Skin of body (tissue), 3 donors: ENCODE measurements at places on chromosomes 7 and 10. TPM values are rescaled to one million over a fixed set of nuclear protein-coding genes. Genes with fewer than 3 reads are reported as not detected.

MSMB gene
- 4.8 TPM for total RNA-seq

CRYGN gene
- total RNA-seq: not detected

IDE gene
- total RNA-seq: 50.8 TPM

OSBPL3 gene
- total RNA-seq: 9.7 TPM

AKR1C4 gene
- not detected for total RNA-seq

CLEC2L gene
- total RNA-seq: 0.99 TPM

PDIA4 gene
- total RNA-seq: 72.3 TPM

GLRX3 gene
- total RNA-seq: 38.0 TPM

GRCh38 chr7:116951366-116952292 is 1.7 kb upstream of the ST7 start:
- no peak for DNase-seq

DNA sequence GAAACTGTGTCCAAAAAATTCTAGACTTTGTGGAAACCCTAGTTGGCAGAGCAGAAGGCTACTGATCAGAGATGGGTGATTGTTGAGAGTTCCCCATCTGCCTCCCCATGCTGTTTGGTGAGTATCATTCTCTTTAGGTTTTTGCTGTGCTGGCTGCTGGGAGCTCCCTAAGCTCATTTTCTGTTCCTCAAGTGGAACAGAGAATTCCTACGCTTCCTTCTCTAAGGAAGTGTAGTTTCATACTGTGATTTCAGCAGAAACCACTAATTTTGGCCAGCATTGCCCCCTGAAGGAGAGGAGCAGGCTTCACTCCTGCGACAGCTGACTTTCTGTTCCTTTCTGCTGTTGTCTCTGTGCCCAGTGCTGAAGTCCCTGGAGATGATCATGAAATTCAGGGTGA is 355.3 kb upstream of the NPVF start:
- no peak for DNase-seq

DNA sequence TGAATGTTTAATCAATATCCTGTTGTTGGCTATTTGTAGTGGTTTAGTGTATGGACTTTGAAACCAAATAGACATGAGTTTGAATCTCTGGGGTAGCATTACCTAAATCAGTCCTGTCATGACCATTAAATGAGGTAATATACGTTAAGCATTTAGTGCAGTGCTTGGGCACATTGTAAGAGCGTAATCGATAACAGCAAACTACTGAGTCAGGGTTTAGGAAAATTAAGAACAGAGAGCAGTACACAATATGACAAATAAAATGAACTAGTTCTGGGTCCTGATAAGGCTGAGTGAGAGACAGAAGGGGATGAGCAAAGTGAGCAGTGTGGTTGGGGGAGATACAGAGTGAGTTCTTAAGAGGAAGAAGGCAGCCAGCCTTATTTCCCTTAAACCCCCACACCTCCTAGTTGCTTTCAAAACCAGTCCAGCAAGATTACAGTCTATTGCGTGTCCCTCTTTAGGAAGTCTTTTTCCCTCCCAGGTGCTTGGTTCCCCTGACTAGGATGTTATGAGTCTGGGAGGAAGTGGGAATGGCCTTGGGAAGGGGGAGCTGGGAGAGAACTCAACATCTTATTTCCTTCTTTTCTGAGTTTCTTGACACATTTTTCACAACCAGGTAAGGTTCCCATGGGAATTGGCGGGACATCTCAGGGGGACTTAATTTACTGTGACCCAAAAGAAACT is 171.0 kb downstream of the SND1 start:
- DNase-seq: no peak

DNA sequence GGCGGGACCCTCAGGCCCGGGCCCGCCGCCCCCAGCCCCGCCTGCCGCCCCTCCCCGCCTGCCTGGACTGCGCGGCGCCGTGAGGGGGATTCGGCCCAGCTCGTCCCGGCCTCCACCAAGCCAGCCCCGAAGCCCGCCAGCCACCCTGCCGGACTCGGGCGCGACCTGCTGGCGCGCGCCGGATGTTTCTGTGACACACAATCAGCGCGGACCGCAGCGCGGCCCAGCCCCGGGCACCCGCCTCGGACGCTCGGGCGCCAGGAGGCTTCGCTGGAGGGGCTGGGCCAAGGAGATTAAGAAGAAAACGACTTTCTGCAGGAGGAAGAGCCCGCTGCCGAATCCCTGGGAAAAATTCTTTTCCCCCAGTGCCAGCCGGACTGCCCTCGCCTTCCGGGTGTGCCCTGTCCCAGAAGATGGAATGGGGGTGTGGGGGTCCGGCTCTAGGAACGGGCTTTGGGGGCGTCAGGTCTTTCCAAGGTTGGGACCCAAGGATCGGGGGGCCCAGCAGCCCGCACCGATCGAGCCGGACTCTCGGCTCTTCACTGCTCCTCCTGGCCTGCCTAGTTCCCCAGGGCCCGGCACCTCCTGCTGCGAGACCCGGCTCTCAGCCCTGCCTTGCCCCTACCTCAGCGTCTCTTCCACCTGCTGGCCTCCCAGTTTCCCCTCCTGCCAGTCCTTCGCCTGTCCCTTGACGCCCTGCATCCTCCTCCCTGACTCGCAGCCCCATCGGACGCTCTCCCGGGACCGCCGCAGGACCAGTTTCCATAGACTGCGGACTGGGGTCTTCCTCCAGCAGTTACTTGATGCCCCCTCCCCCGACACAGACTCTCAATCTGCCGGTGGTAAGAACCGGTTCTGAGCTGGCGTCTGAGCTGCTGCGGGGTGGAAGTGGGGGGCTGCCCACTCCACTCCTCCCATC is 82.7 kb downstream of the PAX2 start:
- DNase-seq: no peak

GRCh38 chr10:89645742-89646172 is 715 bp upstream of the PANK1 start:
- DNase-seq: no peak
